ENCODE measurements at places on chromosomes 11 and 22.

- H3K27me3 ChIP-seq = peaks cover 43% of the 10 kb centered on the region
- no peak overlapping the region for H3K4me3 ChIP-seq
- DNase-seq = no peak
Measured at GRCh38 chr22:26226538-26227297, 57.5 kb downstream of the SEZ6L start.

- H3K36me3 ChIP-seq = no peaks in the 10 kb centered on the region
- peaks cover 4% of the 10 kb centered on the region for H3K27me3 ChIP-seq
- no peak overlapping the region for H3K4me3 ChIP-seq
Measured at GRCh38 chr22:48939441-48940265, 888.0 kb downstream of the BRD1 start.

DNA sequence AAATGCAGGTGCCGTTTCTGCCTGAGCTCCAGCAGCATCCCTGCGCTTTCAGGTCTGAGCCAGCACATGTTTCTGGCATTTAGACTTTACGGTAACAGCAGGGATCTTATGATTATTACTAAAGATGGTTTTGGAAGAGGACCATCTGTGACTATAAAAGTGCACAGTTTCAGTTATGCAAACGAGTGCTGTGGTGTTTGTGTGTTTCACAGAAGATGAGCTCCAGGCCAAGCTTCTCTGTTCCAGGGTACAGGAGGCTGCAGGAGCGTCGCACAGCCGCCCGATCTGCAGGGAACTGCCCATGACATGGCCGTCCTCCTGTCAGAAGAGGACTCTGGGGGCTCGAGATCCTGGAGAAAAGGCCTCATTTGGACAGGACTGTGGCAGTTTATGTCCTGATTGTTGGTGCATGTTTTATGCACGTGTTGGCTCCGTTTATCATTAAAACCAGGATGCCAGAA is 297.3 kb downstream of the TBC1D22A start:
- DNase-seq = no peak
- H3K36me3 ChIP-seq = peaks cover 15% of the 10 kb centered on the region
- H3K4me3 ChIP-seq = no peak overlapping the region
- H3K27ac ChIP-seq = no peak overlapping the region
- no peaks in the 10 kb centered on the region for H3K27me3 ChIP-seq

GRCh38 chr11:134373591-134374052 is 38.4 kb downstream of the B3GAT1 start:
- peaks cover 5% of the 10 kb centered on the region for H3K36me3 ChIP-seq
- H3K4me3 ChIP-seq = no peak overlapping the region
- no peak overlapping the region for H3K27ac ChIP-seq
- peaks cover 7% of the 10 kb centered on the region for H3K4me1 ChIP-seq
- DNase-seq = no peak

- H3K27ac ChIP-seq = no peak overlapping the region
- no peaks in the 10 kb centered on the region for H3K36me3 ChIP-seq
- no peak overlapping the region for H3K4me3 ChIP-seq
- H3K4me1 ChIP-seq = no peaks in the 10 kb centered on the region
- H3K27me3 ChIP-seq = peaks cover 11% of the 10 kb centered on the region
Measured at GRCh38 chr11:104402812-104403521, 239.0 kb upstream of the PDGFD start.

DNA sequence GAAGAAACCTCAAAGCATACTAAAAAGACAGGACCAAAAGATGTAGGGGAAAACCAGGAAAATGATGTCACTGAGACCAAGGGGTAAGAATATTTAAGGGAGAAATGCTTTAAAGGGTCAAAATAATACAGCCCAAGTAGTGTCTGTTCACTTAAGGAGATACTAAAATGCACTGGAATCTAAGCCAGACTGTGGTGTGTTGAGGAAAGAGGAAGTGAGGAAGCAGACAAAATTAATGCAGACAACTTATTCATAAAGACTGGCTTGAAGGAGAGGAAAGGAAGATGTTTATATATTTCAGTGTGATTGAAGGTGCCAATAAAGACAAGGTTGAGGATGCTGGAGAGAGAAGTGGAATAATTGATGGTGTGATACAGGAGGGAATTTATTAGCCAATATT is 15.7 kb downstream of the ZNF215 start:
- H3K4me1 ChIP-seq = no peaks in the 10 kb centered on the region
- peaks cover 2% of the 10 kb centered on the region for H3K36me3 ChIP-seq
- no peaks in the 10 kb centered on the region for H3K27me3 ChIP-seq
- H3K27ac ChIP-seq = no peak overlapping the region
- H3K4me3 ChIP-seq = no peak overlapping the region
- DNase-seq = no peak

GRCh38 chr11:14619603-14620531 is 23.7 kb upstream of the PDE3B start:
- DNase-seq = no peak
- H3K36me3 ChIP-seq = peaks cover 3% of the 10 kb centered on the region
- no peaks in the 10 kb centered on the region for H3K27me3 ChIP-seq
- no peak overlapping the region for H3K4me3 ChIP-seq
- peaks cover 35% of the 10 kb centered on the region for H3K4me1 ChIP-seq
- H3K27ac ChIP-seq = peak overlapping the region; percentile 48

GRCh38 chr11:119704849-119705248 is 24.2 kb downstream of the NECTIN1 start:
- peaks cover 2% of the 10 kb centered on the region for H3K36me3 ChIP-seq
- H3K4me3 ChIP-seq = no peak overlapping the region
- DNase-seq = no peak

DNA sequence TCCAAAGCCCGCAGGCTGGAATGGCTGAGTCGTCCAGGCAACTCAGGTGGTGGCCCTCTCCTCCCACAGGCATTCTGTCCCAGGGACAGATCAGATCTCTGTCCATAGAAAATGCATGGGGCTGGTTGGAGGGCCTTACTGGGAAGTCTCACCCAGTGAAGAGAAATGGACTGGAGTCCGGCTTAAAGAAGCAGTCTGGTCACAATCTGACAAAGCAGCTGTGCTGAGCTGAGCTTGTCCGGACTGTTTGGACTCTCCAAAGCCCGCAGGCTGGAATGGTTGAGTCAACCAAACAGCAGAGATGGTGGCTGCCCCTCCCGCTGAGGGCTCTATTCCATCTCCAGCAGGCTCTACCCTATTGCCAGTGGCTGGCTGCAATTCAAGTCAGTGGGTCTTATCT is 14.4 kb upstream of the DEPDC7 start:
- no peak overlapping the region for H3K4me3 ChIP-seq
- H3K27me3 ChIP-seq = peaks cover 34% of the 10 kb centered on the region
- no peaks in the 10 kb centered on the region for H3K36me3 ChIP-seq

DNA sequence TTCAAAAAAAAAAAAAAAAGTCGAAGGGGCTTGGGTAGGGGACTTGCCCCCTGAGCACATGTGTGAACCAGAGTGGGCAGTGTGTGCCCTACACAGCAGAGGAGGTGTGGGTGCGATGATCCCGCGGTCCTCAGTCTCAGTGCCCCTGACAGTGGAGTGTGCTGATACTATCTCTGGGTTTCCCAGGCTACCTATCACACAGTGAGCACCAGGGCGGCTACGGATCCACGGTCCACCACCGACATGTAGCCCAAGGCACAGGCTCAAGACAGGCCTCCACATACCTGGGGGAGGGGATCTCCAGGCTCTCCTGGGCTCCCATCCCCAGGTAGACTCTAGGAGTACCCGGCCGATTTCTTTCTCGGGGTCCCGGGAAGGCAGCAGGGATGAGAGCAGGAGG is 9.1 kb downstream of the B3GAT1 start:
- H3K27ac ChIP-seq = peak overlapping the region; percentile 53
- no peaks in the 10 kb centered on the region for H3K36me3 ChIP-seq
- H3K4me3 ChIP-seq = no peak overlapping the region
- H3K27me3 ChIP-seq = peaks cover 27% of the 10 kb centered on the region

- no peak for DNase-seq
- peaks cover 24% of the 10 kb centered on the region for H3K4me1 ChIP-seq
- no peaks in the 10 kb centered on the region for H3K27me3 ChIP-seq
- peaks cover 3% of the 10 kb centered on the region for H3K36me3 ChIP-seq
- H3K4me3 ChIP-seq = no peak overlapping the region
Measured at GRCh38 chr11:117936973-117937372, 7.8 kb upstream of the TMPRSS13 start.

DNA sequence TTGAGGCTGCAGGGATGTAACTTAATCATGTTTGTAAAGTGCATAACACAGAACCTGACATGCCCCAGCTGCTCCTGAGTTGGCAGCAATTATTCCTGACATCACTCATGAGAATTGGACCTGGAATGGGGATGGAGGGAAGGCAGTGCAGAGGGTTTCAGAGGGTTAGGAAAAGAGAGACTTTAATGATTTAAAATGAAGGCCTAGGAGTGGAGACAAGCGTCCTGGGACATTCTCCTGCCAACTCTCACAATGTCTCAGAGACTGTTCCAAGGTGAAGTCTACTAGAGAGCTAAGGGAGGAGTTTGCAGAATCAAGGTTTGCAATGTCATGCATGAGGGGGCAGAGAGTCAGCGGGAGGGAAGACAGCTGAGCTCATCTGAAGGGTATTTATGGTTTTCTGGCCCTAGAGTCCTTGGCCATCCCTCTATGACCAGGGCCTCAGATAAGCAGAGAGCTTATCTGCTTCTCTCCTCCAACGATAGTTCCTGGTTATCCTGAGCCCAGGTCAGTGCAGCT is 36.9 kb downstream of the GGTLC2 start:
- H3K4me3 ChIP-seq = no peak overlapping the region
- no peak for DNase-seq
- H3K27ac ChIP-seq = no peak overlapping the region
- H3K36me3 ChIP-seq = no peaks in the 10 kb centered on the region

DNA sequence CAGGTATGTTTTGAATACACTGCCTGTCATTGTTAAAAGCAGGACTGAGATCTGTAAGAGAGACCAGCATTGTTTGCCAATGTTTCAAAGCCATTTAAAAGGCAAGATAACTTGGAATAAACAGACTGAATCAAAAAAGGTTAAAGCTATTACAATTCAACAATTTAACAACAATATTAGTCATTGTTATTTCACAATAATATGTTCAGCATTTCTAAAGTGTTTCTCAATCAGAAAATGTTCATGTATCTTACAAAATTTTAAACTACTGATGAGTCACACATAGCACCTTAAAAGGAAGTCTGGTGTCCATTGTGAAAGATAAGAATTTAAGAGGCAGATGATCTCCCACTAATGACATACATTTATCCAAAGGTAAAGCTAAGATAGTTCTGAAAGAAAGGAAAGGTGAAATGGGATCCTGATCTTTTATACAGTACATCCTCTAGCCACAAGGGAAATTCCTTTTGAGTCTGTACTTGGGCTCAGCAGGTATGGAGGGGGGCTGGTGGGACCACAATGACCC is 79.7 kb downstream of the MAML2 start:
- no peak for DNase-seq
- no peaks in the 10 kb centered on the region for H3K27me3 ChIP-seq
- H3K4me3 ChIP-seq = no peak overlapping the region
- H3K36me3 ChIP-seq = peaks cover 3% of the 10 kb centered on the region
- peak overlapping the region; percentile 32 for H3K27ac ChIP-seq

GRCh38 chr22:23527971-23528740 is 51.9 kb downstream of the IGLL1 start:
- H3K27ac ChIP-seq = no peak overlapping the region
- H3K4me1 ChIP-seq = no peaks in the 10 kb centered on the region
- H3K4me3 ChIP-seq = no peak overlapping the region
- no peaks in the 10 kb centered on the region for H3K36me3 ChIP-seq
- no peak for DNase-seq

DNA sequence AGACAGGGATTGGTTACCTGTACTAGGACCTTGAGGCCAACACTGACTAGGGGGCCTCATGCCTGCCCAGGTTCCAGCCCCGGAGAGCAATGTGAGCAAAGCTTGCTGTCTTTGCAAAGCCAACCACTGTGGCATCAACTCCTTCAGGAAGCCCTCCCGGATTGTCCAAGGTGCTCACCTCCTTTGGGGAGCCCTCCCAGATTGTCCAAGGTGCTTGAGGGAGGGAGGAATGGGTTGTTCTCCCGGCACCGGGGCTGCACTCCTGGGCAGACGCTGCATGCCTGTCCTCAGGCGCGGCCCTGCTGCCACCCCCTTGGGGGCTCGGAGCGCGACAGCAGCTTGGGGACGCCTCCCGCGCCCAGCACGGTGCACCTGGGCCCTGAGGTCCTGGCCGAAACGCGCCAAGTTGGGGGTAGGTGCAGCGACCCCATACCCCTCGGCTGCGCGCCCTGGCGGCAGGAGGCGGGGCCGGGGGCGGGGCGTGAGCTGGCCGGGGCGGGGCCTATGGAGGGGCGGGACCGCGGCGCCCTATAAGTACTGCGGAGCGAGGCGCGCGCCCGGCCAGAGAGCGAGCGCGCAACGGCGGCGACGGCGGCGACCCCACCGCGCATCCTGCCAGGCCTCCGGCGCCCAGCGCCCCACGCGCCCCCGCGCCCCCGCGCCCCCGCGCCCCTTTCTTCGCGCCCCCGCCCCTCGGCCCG is at the start of gene CD81:
Gene CD81 (plus strand): TSS at position 560 of the 701 bp plus-strand sequence. CDS start 240 bp downstream, outside the sequence.
- H3K27me3 ChIP-seq = no peaks in the 10 kb centered on the region
- H3K4me3 ChIP-seq = peak within 1 kb of the TSS; percentile 87
- no peak for DNase-seq

DNA sequence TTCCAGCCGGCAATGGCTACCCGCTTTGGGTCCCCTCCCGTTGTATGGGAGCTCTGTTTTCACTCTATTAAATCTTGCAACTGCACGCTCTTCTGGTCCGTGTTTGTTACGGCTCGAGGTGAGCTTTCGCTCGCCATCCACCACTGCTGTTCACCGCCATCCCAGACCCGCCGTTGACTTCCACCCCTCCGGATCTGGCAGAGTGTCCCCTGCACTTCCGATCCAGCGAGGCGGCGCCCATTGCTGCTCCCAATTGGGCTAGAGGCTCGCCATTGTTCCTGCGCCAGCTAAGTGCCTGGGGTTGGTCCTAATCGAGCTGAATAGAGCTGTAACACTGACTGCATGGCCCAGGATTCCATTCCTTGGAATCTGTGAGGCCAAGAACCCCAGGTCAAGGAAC is 359.9 kb downstream of the CTTN start:
- no peak overlapping the region for H3K27ac ChIP-seq
- peaks cover 3% of the 10 kb centered on the region for H3K36me3 ChIP-seq
- no peaks in the 10 kb centered on the region for H3K4me1 ChIP-seq
- H3K4me3 ChIP-seq = no peak overlapping the region
- DNase-seq = no peak
- peaks cover 44% of the 10 kb centered on the region for H3K27me3 ChIP-seq

GRCh38 chr11:117724104-117724503 is 72.9 kb downstream of the DSCAML1 start:
- DNase-seq = no peak
- peaks cover 21% of the 10 kb centered on the region for H3K27me3 ChIP-seq
- no peak overlapping the region for H3K4me3 ChIP-seq
- H3K4me1 ChIP-seq = no peaks in the 10 kb centered on the region
- H3K27ac ChIP-seq = no peak overlapping the region
- H3K36me3 ChIP-seq = no peaks in the 10 kb centered on the region

DNA sequence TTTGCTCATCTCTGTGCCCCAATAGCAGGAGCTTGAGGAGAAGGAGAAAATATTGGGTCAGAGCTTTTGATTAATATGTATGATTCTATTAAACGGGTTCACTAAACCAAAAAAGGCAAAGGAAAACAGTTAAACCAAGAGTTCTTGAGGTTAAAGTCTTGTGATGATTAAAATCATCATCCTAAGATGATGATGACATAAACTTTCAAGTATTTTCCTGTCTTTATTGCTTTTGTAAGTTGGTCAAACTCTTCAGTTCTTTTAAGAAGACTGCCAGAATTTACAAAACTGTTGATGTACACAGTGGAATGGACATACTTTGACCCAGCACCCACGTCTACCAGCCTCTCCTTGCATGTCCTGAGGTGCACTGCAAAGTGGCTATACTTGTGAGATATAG is 41.0 kb downstream of the FDX1 start:
- no peak overlapping the region for H3K4me3 ChIP-seq
- no peak overlapping the region for H3K27ac ChIP-seq
- no peak for DNase-seq
- H3K4me1 ChIP-seq = peaks cover 5% of the 10 kb centered on the region
- no peaks in the 10 kb centered on the region for H3K27me3 ChIP-seq
- H3K36me3 ChIP-seq = peaks cover 6% of the 10 kb centered on the region
